ENCODE measurements at places on chromosomes 13 and 19.

DNA sequence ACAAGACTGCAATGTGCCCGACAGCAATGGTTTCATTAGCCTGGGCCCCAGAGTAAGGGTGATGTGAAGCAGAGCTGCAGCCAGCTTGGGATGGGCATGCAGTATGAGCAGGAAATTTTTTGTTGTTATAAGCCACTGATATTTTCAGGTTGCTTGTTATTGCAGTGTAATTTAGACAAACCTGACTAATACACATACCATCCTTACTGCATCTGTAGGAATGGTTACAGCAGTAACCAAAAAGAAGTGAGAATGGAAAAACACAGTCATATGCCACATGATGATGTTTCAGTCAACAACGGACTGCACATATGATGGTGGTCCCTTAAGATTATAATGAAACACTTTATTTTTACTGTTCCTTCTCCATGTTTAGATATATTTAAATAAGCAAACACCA lies 8.6 kb upstream of the POMP start:
- DNase-seq: no peak

DNA sequence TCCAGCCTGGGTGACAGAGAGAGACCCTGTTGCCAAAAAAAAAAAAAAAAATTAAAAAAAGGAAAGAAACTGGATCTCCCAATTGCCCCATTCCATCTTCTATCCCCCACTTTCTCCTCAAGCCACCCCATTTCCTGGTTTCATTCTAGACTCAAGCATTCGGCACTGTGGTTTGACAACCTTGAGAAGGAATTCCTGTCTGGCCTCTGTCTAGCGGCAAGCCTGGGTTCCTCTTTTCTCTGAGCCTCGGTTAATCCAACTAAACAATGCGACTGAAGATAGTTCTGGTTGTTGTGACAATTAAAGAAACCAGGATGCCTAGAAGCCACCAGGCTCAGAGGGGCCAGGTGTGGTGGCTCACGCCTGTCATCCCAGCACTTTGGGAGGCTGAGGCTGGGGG lies 3.3 kb upstream of the C3 start:
- no peak for DNase-seq

DNA sequence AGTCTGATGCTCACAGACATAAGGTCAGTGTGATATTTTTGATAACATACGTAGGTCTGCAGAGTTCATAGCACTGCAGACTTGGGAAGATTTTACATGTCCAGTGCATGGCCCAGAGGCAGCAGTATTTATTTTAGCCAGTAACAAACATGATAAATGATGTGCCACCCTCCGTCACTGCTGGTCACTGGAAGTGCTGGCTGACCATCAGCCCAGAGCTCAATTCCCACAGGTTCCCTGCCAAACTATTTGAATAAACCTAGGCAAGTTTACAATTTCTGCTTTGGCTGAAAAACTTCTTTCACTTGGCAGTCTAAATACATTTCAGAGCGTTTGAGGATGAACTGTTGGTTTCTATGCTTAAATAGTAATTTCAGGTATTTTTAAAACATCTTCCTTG lies 135.5 kb upstream of the EDNRB start:
- DNase-seq: no peak

DNA sequence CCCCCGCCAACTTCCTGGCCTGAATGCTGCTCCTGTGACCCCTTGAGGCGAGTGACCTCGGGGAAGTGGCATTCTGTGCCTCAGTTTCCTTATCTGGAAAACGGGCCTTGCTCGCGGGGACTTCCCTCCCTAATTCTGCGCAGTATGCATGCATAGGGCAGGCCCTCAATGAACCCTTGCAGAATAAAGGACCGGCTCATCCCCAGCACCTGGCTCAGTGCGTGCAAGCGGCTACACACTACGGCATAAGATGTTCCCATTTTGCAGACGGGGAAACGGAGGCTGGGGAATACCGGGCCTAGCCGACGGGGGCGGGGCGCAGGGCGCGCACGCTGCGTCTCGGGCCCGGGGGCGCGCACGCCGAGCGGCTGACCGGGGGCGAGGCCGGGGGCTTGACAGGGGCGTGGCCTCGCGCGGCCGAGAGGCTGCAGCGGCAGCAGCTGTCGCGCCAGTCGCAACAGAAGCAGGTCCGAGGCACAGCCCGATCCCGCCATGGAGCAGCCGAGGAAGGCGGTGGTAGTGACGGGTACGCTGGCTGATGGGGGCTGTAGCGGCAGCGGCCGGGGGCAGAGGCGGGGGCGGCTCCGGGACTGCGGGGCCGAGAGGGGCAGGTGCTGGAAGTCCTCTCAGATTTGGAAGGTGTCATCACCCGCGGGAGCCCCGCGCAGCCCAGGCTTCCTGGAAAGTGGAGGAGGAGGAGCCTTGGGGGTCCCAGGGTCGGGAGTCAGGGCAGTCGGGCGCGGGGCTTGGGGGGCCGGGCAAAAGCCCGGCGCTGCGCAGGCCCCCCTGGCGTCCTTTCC lies at the start of gene PGPEP1:
Gene PGPEP1, plus strand, starts transcription at position 409 of the 800 bp plus-strand sequence. Its CDS starts 84 bp downstream, at position 493.
- no peak for DNase-seq

- no peak for DNase-seq
Observed at GRCh38 chr19:15722956-15723355, 4.9 kb upstream of the OR10H2 start.

- DNase-seq: no peak
Observed at GRCh38 chr13:80400865-80401426, 60.0 kb upstream of the SPRY2 start.

GRCh38 chr19:32651729-32652140 lies 23.2 kb downstream of the ANKRD27 start:
- no peak for DNase-seq

DNA sequence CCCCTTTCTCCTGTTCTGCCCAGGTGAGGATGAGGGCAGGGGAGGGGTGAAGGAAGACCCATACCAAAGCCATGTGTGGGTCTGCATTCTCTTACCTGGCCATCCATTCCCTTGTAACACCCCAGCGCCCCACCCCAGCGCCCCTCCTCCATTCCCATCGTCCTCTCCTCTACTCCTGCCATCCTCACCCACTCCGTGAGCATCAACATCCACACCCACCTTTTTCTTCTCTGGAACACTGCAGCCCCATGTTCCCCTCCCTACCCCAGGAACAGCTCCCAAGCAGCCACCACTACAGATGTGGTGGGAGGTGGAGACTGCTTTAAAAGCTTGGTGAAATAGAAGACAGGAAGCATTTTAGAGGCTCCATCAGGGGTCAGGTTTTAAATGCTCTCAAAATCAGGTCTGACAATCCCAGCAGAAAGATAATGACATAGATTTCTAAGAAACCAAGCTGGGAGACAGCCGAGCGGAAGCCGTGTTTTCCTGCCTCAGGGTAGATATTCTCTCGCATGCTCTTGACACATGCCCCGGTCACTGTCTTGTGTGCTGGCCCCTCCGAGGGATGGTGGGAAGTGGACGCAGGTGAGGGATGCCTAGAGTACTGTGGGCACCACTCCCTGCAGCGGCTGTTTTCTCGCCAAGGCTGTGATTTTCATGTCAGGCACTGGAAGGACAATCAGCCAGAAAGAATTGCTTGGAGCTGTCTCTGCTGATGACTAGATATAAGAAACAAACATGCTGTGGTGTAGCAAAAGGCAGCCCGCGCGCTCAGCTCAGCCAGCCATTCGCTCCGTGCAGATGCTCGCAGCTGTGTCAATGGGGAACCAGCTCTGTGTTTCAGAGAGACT lies 9.8 kb downstream of the MEDAG start:
- DNase-seq: no peak

DNA sequence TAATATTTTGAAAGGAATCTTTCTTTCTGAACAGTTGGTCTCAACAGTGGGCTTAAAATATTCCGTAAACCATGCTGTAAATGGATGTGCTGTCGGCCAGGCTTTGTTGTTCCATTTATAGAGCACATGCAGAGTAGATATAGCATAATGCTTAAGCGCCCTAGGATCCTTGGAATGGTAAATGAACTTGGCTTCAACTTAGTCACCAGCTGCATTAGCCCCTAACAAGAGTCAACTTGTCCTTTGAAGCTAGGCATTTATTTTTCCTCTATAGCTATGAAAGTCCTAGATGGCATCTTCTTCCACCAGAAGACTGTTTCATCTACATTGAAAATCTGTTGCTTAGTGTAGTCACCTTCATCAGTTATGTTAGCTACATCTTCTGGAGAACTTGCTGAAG lies 47.6 kb downstream of the SACS start:
- no peak for DNase-seq

DNA sequence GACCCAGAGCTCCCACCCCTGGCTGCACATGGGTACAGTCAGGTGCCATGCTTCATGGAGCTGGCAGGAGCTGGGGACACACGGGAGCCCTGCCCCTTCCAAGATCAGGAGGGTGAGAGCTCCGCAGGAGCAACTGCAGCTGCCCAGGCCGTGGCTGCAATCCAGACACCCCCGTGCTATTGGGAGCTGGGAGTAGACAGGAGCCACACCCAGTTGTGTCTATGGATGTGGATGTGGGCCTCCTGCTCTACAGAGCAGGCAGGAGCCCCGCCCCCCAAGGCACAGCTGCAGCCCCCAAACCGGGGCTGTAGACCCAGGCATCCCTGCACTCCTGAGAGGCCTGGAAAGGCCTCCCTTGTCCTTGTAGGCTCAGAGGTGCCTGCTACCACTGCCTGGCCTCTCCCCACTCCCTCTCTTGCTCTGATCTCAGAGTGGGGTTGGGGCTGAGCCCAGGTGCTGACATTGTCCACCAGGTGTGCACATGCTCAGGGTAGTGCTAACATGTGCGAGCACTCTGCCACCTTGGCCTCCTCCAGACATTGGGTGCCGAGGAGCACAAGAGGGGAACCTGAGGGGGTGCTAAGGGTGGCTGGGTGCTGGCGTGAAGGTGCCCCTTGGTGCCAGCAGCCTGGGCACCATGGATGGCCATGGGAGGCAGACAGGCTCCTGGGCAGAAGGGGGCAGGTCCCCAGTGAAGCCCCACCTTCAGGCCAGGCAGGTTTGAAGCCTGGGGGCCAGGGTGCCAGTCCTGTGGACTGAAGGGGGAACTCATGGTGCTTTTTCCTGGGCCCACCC lies 8.0 kb upstream of the BAX start:
- DNase-seq: no peak

GRCh38 chr19:31232871-31233270 lies 116.4 kb downstream of the TSHZ3 start:
- no peak for DNase-seq

- no peak for DNase-seq
Observed at GRCh38 chr13:28161370-28161769, 23.0 kb downstream of the PAN3 start.

- DNase-seq: no peak
Observed at GRCh38 chr13:48402325-48402932, 10.5 kb downstream of the LPAR6 start.

DNA sequence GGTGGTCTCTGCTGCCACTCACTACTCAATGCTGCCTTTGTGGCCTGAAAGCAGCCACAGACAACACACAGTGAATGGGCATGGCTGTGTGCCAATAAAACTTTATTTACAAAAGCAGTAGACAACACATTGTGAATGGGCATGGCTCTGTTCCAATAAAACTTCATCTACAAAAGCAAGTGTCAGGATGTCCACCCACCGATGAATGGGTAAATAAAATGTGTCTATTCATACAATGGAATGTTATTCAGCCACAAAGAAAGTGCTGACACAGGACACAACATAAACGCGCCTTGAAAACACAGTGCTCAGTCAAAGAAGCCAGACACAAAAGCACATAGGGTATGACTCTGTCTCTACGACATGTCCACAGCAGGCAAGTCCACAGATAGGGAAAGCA lies 20.1 kb downstream of the ZSCAN5A start:
- DNase-seq: no peak

- no peak for DNase-seq
Observed at GRCh38 chr13:98539666-98540065, 37.2 kb downstream of the STK24 start.

- no peak for DNase-seq
Observed at GRCh38 chr13:76647550-76647949, 238.7 kb downstream of the KCTD12 start.

GRCh38 chr13:63636316-63636993 lies 2220.8 kb upstream of the PCDH20 start:
- no peak for DNase-seq

DNA sequence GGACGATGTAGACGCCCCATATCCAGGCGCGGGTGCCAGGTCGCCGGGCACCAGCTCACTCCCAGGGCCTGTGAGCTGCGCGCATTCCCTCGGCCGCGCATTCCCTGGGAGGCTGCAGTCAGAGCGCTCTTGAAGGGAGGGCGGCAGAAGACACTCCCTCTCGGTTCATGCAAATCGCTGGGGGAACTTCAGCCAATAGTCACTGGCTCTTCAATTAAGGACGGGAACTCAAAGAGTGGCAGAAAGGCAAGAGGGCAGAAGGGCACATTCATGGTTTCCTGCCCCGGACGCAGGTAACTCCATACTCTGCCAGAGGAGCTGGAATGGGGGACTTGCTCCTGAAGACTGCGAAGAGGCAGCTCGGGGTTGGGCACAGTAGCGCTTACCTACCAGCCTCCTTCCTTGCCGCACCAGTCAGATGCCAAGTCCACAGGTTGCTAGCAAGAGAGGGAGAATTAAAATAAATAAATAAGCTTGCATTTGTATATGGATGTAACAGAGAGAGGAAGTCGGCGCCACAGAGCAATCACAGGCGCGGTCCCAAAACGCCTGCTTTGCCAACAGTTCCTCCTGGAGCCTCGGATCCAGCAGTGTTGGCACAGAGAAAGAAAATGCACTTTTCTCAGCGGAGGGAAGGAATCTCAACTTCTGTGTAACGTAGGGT lies 459 bp downstream of the PCDH20 start:
- no peak for DNase-seq

GRCh38 chr19:10864538-10864899 lies 6.8 kb upstream of the CARM1 start:
- no peak for DNase-seq

DNA sequence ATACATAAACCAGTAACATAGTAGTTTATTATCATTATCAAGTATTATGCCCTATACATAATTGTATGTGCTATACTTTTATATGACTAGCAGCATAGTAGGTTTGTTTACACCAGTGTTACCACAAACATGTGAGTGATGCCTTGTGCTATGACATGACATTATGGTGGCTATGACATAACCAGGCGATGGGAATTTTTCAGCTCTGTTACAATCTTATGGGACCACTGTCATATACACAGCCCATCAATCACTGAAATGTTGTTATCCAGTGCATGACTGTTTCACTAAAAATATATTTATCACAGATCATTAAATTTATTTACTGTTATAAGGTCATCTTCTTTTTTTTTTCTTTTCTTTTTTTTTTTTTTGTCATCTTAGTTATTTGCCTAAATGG lies 674.5 kb downstream of the PCDH17 start:
- no peak for DNase-seq

DNA sequence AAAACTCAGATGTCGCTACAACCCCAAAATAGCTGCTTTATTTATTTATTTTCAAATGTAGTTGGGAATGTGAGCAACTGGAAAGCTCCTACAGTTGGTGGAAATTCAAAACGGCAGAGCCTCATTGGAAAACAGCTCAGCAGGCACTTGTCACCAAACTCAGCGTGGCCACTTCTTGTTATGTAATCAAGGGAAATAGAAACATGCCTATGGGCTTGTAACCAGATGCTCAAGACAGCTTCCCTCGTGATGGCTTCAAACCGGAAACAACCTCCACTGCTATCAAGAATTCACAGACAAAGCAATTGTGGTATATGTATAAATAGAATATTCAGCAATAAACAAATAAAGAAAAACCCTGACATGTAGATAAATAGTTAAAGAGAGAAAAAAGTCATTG lies 627.8 kb upstream of the SLC10A2 start:
- DNase-seq: no peak

GRCh38 chr19:14718522-14719116 lies 28.8 kb downstream of the ZNF333 start:
- no peak for DNase-seq
